ENCODE measurements at places on chromosomes 16 and 17.
A peak's percentile ranks its signal among the peaks of the same experiment; 100 is the strongest.

GRCh38 chr16:73279451-73279850 lies 231.5 kb upstream of the ZFHX3 start:
- no peak for DNase-seq

- DNase-seq = no peak
These were observed 2.2 kb upstream of the UQCRC2 start for GRCh38 chr16:21950782-21951521.

- no peak for DNase-seq
These were observed 40.7 kb downstream of the TBX4 start for GRCh38 chr17:61492759-61493526.

GRCh38 chr17:45784741-45785479 lies 790 bp downstream of the CRHR1 start:
- peak; percentile 48 for DNase-seq

DNA sequence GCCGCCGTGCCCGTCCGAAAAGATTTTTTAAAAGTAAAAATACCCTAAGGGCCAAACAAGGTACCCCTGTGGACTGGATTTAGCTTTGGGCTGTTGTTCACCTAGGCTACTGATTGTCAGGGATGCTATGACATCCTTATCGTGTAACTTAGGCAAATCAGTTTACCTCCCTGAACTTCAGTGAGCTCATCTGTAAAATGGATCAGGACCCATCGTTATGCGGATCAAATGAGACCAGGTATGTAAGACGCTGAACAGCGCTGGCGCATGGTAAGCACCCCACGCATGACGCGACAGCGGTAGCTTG lies 658 bp upstream of the ZNF771 start:
- DNase-seq = no peak

DNA sequence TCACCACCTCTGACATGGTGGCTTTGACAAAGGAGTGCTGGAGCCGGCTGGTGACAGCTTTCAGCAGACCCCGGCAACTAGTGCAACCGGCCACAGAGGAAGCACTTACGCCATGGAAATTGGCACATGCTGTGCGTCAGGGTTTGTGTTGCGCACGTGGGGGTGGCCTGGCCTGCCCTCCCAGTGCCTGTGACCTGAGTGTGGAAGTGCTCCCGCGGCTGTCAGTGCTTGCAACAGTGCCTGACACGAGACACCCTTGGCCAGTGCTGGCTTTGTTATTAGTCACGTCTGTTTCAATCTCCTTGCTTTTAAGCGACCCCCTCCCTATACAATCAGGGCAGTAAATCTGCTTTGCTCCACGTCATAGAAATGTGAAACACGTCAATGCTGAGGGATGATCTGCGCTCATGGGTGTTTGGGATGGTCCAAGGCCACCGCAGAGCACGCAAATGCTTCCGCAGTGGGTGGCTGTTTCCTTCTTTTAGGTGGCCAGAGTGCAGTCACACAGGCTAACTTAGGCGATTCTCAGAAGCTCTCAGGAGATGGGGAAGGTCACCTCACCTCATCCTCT lies 64.3 kb downstream of the PGS1 start:
- DNase-seq = no peak

Measured in right forelimb (tissue), 1 donor.